Astrocyte of the spinal cord (primary cell): ENCODE measurements at places on chromosomes 3 and 15.
A peak's percentile ranks its signal among the peaks of the same experiment; 100 is the strongest.

DNA sequence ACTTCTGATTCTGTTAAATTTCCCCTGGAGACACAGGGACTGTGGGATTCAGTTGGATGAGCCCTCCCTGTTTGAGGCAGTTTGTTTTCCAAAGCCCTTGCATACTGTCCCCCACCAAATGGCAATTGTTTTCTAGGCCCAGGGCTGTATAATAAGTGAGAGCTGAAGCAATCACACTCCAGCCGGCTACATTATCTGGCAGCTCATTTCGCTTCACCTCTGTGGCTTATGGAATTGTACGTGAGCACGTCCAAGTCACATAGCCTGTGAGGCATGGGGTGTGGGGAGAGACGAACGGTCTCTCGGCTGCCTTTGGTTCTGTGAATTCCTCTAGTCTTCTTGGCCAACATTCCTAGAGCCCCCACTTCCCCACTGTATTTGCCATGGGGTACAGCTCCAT, 10.7 kb downstream of the RBP2 start:
- DNase-seq, result no peak

DNA sequence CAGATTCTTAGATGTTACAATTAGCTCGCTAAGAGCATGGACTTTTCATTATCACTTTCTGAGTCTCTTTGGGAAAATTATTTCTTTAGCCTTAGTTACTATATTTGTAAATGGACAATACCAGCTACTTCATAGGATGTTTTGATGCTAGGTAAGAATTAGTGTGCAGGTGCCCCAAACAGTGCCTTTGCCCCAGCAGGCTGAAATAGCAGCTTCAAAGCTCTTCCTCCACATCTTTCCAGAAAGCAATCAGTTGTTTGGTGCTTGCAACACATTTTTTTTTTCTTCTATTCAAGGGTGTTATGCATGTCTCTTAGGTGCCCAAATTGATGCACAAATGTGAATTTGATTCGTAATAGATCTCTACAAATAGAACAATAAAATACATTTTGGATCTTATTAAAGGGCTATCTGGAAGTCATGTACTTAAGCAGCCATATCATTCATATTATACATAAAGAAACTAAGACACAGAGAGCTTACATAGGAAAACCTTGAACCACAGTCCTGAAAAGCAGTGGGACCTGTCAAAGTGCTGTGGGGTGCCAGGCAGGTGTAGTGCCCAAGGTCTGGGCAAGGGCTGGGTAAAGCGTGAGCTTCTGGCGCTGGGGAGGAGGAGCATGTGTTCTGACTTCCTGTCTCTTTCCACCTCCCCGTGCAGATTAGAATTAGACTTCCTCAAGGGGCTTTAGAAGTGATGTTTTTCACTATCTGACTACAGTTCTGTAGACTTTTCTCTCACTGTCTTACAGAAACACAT, 62.9 kb downstream of the FNDC3B start:
- DNase-seq, result no peak

DNA sequence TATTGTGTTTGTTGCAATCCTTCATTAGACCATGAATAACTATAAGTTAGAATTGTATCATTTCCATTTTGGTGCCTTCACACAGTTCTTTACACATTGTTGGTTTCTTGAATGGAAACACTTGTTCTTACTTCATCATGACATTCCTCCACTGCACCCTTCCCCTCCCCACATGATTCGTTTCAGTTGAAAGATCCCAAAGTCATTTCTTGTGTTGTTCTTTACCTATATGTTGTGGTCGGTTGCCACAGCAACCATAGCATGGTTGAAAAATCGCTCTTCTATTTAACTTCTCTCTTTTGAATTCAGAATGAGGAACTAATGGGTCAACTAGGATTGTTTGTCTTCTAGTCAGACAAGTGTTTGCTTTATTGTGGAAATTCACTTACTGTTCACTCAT, 103.3 kb downstream of the IL1RAP start:
- DNase-seq, result no peak

GRCh38 chr3:144843099-144843498, 871.5 kb downstream of the DIPK2A start:
- peak; percentile 5 for DNase-seq

DNA sequence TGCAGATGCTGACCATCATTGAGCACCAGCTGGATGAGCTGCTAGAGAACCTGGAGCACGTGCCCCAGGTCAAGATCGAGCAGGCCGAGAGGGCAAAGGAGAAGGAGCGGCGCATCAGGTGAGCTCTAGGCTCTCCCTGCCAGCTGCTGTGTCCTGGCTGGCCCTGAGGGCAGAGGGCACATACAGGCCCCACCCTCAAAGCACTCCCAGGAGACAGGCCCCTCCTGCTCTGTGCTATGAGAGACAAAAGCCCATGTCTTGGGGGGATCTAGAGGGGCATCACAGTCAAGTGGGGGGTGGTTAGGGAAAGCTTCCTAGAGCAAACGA, 39.5 kb downstream of the CFAP100 start:
- DNase-seq, result no peak
